ENCODE measurements at places on chromosomes 2 and 18.
A peak's percentile ranks its signal among the peaks of the same experiment; 100 is the strongest.

GRCh38 chr18:74171910-74172606 is 23.7 kb downstream of the TIMM21 start:
- DNase-seq, result no peak

DNA sequence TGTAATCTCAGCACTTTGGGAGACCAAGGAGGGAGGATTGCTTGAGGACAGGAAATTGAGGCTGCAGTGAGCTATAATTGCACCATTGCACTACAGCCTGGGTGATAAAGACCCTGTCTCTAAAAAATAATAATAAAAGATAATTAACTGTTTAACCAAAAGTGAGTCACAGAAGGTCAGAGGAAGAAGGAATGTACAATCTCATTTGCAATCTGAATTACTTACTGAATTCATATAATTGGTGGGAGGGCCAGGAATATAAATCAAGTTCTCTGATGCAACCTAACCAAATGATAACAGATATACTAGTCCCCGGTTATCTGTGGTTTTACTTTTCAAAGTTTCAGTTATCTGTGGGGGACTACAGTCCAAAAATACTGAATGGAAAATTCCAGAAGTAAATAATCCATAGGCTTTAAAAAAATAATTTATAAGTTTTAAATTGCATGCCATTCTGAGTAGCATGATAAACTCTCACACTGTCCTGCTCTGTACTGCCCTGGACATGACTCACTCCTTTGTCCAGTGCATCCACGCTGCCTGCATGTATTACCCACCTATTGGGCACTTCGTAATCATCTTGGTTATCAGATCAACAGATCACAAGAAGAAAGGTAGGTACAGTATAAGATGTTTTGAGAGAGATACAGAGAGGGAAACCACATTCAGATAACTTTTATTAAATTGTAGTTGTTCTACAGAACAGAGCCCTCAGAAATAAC is 12.8 kb upstream of the MATN3 start:
- no peak for DNase-seq

DNA sequence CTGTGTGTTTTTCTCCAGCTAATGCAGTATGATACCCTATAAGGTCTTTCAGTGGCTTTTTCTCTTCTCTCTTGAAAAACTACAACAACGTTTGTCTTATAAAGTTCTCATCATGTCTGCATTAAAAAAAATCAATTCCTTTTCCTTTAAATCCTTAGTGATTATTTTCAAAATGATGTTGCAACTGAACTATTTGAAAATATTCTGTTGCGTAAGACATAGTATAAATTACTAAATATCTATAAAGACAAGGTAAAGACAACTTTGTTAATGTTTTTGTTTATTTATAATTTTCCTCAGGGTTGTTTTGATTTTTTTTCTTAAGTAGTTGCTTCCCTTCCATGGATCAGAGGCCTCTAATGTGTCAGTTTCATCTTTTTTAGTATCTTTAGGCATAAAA is 21.2 kb downstream of the PARD3B start:
- no peak for DNase-seq

DNA sequence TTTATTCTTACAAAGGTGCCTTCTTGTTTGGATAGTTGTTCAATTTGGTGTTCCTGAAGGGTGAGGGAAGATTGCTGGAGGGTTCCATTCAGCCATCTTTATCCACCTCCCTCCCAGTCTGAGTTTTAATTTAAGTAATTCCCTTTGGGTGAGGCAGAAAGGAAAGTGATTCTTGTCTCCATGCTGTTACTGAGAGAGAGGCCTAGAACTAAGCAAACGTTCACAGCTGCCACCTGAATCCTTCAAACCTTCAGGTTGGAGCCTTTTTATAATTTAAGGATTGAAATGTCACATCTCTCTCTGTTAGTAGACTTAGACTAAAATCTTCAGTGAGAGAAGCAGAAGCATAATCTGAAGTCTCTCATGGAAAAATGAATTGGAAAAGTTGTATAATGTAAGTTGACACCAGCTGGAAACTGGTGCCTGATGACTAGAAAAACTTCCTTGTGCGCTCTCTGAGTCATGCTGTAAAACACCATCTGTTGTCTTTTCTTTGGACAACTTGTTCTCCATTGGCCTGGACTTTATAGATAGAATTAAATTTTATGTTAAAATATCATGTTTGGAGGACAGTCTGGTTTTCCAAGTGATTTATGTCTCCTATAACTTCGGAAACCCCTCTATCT is 14.6 kb downstream of the STRADB start:
- no peak for DNase-seq

GRCh38 chr18:7436166-7436565 is 130.9 kb upstream of the PTPRM start:
- DNase-seq, result no peak

DNA sequence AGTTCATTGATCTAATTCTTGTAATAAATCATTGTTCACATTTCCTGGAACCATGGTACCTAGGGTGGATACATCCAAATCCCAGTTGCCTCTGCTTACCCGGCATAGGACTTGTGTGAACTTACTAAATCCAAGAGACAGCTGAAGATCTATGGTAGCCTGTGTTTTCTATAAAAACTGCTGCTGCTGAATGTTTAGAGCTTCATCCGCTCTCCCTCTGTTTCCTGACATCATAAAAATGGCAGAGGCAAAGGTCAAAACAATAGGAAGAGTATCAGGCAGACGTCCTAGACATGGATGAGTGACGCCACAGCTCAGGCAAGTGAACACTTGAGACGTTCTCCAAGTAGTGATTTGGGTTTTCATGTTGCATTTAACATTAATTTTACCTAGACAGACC is 258.3 kb downstream of the ALPK2 start:
- no peak for DNase-seq

- DNase-seq, result no peak
Measured at GRCh38 chr18:6414723-6415417, at the start of gene L3MBTL4. L3MBTL4 (minus strand) TSS chr18:6414911; CDS start chr18:6311625, 103,286 bp downstream.

DNA sequence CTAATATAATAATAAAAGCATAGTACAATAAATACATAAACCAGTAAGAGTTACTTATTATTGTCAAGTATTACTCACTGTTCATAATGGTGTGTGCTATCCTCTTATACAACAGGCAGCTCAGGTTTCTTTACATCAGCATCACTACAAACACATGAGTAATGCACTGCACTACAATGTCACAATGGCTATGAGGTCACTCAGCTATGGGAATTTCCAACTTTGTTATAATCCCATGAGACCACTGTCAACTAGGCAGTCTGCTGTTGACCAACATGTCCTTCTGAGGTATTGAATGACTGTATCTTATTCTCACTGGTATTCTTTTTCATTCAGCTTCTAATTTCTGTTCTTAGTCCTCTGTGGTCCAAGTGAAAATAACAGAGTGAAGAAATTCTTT is 250.4 kb upstream of the DSEL start:
- no peak for DNase-seq

DNA sequence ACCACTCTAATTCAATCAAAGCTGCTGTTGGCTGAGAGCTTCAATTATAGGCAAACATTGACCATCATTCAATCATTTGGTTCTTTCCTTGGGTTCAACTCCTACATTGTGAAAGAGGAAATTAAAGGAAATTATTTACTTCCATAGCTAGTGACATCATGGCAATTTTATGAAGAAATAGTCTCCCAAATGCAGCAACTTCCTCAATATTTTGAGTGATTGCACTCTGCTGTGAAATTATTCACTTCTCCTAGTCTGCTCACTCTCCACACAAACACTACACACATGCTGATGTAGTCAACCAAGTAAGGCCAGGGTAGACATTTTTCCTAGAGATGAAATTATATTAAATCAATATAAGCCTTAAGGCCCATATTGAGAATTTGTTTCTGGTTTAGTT is 86.7 kb upstream of the NCKAP5 start:
- DNase-seq, result no peak

- DNase-seq, result no peak
Measured at GRCh38 chr2:191209340-191209739, 35.9 kb upstream of the MYO1B start.

GRCh38 chr2:146602383-146602782 is 1242.4 kb upstream of the ACVR2A start:
- no peak for DNase-seq

GRCh38 chr18:61980355-61980754 is 87.5 kb upstream of the RNF152 start:
- no peak for DNase-seq

GRCh38 chr2:1708476-1709334 is 35.6 kb downstream of the PXDN start:
- no peak for DNase-seq

DNA sequence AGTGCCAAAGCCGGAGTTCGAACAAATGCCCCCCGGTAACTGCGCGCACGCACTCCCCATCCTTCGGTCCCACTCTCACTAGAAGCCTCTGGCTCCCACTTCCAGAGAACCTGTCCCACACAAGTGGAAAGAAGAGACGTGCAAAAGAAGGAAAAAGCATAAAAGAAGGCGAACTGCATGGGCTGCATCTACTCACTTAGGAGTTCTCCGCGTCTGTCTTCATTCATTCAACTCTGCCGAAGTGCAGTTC is 312 bp downstream of the NR4A2 start:
- no peak for DNase-seq

- no peak for DNase-seq
Measured at GRCh38 chr2:169139993-169140767, 70.8 kb downstream of the DHRS9 start.

DNA sequence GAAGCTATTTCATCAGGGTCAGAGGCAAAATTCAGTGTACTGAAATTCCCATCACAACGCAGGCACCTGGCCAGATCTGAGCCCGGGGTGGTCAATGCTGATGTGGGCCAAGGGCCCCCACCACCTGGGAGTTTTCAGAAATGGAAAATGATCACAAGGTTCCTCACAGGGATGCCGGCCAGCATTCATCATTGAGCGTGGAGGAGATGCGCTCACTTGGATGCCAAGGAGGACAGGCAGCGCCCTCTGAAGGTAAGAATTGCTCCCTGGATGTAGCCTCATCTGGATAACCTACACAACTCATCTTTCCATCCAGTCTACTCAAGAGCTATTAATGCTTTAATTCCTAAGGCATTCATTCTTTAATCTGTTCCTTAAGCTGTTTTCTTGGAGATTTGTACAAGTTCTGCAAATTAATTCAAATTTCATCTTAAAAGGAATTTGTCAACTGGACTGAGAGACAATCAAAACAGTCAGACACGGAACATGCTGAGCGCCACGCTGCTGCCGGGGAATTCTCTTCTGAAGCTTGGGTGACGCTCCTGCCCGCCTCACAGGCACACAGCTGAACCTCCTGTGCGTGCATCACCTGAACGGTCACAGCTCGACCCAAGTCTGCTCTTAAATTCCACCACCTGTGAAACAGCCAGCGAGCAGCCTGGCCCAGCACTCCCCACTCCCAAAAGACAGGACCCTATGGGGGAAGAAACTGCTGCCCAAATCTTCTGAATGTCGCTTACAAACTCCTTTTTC is 206.7 kb downstream of the HDAC4 start:
- no peak for DNase-seq

DNA sequence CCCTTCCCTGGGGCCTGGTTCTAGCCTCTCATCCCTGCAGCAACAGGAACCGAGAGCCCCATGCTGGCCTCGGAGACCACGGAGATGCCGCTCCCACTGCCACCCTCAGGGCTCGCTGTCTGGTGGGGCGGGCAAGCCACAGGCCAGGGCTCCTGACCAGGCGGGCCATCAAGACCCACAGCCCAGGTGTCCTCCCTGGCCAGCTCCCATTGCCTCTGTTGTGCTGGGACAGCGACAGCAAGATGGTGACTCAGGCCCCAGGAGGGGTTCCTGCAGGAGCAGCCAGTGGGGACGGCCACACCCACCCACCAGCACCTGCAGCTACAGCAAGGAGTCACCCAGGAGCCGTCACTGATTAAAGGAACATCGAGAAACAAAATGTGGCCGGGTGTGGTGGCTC is 7.4 kb downstream of the KLHL30 start:
- DNase-seq, result no peak

- no peak for DNase-seq
Measured at GRCh38 chr2:41719756-41720155, 328.1 kb upstream of the PKDCC start.

GRCh38 chr18:2845172-2845571 is 1.6 kb upstream of the EMILIN2 start:
- DNase-seq, result no peak

DNA sequence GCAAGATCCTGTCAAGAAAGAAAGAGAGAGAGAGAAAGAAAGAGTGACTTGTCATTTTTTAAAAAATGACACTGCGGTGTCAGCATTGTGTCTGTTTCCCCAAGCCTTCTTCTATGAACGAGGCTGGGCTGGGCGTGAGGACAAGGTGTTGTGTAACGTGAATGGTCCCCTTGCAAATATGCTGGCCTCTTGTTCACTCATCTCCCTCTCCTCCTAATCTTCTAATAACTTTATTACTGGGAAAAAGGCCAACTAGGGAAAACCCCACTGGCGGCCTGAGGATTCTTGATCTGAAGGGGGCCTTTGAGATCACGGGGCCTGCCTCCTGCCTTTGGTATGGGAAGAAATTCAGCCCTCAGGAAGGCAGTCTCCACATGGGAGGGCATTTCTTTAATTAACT is 163.1 kb downstream of the MIB1 start:
- DNase-seq, result no peak

- DNase-seq, result peak; percentile 15
Measured at GRCh38 chr2:189300916-189301315, 121.4 kb upstream of the COL5A2 start.

GRCh38 chr18:62919109-62919838 is 203.9 kb downstream of the PHLPP1 start:
- DNase-seq, result no peak

Measured in CD8-positive, alpha-beta T cell (primary cell).